ENCODE measurements at places on chromosomes 1 and 21.
A peak's percentile ranks its signal among the peaks of the same experiment; 100 is the strongest.

DNA sequence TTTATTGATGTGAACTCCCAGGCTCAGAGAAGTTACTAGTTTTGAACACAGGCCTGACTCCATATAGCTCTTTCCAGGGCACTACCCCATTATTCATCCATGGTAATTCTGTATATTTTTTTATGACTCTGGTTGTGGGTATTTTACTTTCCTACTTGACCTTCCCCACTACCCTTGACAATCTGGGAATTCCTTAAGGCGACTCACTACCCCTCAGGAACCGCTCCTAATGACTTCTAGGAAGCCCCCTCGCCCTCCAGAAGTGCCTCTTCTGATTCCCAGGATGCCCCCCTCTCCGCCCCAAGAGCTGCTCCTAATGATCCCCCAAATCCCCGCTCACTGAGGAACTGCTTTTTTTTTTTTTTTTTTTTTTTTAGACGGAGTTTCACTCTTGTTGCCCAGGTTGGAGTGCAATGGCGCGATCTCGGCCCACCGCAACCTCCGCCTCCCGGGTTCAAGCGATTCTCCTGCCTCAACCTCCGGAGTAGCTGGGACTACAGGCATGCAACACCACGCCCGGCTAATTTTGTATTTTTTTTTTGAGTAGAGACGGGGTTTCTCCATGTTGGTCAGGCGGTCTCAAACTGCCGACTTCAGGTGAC is 972 bp upstream of the KDM4A start:
- DNase-seq = no peak

DNA sequence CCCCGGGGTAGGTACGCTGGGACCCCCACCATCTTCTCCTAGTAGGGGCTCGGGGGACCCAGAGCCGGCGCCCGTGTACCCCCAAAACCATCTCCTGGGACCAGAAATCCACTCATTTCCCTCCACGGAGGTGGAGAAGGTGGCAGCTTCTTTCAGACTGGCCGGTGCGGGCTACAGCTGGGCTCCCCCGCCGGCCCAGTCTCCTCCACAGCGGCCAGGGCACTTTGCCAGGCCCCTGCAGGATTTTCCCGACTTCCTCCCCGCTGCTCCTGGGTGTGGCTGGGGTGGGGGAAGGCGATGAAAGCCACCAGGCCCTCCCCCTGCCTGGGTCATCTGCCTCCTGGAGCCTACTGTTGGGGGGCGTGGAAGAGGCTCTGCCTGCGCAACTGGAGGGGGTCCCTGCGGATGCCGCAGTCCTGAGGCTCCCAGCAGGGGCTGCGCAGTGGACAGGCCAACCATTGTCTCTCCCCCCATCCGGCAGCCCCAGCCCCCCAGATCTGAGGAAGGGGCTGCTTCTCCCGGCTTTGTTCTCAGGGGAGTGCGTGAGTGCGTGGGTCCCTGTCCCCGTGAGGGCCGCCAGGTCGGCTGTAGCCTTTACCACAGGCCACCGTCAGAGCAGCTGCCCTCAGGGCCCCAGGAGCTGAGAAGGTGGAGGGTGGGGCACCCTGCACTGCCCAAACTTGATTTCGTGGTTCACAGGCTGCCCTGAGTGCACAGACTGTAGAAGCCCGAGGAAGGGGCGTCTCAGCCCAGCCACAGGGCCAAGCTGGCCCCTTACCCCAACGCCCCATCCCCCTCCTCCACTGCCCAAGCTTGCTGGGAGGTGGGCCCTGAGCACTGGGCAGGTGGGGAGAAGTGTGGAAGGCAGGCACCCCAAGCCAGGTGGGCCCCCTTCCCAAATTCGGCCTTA is 1.3 kb downstream of the AGRN start:
- peak; percentile 17 for DNase-seq

GRCh38 chr1:163528710-163529348 is 207.1 kb downstream of the NUF2 start:
- DNase-seq = no peak

DNA sequence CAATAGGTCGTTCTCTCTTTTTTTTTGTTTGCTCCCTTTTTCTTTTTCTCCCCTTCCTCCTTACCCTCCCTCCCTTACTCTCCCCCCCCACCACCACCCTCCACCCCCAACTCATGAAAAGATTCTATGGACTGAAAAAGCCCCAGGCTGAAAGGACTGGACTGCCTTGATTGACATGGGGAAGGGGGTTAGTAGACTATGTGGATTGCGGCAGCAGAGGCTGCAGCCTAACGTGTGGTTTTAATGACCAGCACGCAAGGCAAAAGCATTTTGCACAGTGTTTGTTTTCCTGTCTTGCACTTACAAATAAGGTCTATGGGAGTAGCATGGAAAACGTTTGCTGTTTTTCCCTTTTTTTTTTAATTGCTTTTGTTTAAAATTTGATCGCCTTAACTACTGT is 5.5 kb downstream of the ZBTB18 start:
- DNase-seq = no peak

DNA sequence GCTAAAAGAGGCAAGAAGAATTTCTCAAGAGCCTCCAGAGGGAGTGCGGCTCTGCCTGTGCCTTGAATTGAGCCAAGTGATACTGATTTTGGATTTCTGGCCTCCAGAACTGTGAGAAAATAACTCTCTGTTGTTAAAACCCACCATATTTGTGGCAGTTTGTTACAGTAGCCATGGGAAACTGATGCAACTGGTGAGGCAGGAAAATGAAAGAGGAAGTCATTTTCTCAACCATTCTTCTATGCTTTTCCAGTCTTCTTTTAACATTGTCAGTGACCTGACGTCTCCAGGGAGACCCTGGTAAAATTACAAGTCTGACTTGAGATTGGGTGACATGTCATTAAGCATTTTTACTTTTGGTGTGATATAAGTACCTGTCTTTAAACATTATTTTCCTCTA is 5.8 kb downstream of the OR6P1 start:
- no peak for DNase-seq

DNA sequence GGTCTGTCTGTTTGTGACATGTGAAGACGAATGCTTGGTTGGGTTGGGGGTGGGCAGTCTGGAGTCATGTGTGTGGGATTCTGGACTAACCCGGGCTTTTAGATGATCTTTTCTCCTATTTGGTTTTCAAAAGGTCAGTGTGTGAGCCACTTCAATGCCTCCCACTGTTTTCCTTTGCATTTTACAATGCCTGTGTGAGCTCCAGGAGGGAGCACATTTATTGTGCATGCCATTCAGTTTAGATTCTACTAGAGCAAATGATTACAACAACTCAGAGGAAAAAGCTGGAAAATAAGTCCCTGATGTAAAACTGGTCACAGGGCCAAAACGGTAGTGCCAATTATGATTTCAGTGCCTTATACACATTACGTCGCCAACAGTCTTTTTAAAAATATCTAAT is 90.9 kb downstream of the LYPLAL1 start:
- DNase-seq = no peak
